CD4-positive, alpha-beta T cell treated with Interleukin-2 at 100 ng/mL for 4 hours (primary cell): ENCODE measurements at places on chromosomes 2 and 18.

GRCh38 chr2:235160281-235160810, 208.5 kb downstream of the SH3BP4 start:
- no peak for DNase-seq

DNA sequence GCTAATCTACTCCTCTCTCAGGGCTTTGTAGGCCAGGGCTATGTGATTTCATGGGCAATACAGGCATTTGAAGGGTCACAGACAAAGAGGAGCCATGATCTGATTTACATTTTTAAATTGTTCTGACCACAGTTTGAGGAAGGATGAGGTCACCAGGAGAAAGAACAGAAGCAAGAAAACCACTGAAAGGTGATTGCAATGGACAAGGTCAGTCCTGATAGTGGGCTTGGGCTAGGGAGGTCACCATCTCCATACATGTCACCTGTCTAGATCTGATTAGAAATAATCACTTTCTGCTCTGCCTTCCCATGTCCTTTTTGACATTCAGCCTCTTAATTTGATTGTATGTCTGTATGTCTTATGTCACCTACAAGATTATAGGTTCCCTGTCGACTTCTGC, 248.9 kb upstream of the CWC22 start:
- DNase-seq: no peak

DNA sequence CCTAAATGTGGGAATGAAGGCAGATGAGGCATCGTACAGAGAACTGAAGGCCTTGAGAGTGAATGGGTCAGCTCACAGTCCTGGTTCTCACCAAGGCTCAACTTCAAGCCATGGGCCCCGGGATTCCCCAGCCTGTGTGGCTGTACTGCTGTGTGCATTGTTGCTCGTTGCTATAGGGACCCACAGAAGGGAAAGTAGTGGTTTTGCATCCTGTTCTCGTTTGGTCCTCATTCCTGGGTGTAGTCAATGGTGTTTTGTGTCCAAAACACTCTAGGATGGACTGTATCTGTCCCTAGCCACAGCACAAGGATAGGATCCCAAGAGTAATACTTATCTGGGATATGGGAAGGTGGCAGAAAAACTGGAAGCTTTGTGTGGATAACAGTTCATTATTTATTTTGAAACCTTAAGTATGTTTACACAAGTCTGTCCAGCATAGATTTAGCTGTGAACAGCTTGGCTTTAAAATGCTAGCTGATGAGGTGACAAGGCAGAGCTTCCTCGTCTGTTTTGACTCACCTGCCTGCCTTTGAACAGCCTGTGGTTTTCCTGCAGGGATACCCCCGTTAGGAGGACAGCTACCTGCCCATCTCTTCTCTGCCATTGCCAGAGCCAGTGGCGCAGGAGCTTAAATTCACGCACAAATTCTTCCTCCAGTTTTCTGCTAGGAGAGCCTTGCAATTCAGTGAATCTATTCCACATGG, 85.0 kb downstream of the WDSUB1 start:
- peak; percentile 40 for DNase-seq

DNA sequence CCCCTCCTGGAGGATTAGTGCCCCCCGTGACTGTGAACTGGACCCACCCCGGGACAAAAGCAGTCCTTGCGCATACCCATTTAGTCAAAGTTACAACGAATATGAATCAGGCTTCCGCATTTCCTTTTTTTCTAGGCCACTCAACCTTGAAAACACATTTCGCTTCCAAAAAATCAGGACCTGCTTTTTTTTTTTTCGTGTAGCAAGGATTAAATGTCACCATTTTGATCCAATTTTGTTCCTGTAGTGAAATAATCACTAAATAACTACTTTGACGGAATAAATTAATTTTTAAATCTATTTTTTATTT, 464 bp upstream of the FTCDNL1 start:
- DNase-seq: no peak

DNA sequence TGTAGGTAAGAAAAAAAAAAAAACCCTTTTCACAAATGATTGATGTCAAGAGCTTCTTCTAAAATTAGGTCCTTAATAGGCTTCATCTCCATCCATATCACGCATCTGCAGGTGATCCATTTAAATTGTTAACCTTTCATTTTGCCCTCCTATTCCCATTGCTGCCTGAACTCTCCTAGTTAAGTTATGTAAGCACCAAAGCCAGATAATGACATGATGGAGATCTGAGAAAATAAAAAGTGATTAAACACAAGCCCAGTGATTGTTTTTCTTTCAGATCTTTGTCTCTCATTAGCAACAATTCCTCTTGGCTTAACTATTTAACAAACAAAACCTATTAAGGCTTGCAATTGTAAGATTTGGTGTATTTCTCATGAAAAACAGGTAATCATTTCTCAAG, 20.0 kb downstream of the LANCL1 start:
- DNase-seq: no peak

- DNase-seq: no peak
These were observed 194.6 kb downstream of the GPD2 start for GRCh38 chr2:156630579-156631337.

DNA sequence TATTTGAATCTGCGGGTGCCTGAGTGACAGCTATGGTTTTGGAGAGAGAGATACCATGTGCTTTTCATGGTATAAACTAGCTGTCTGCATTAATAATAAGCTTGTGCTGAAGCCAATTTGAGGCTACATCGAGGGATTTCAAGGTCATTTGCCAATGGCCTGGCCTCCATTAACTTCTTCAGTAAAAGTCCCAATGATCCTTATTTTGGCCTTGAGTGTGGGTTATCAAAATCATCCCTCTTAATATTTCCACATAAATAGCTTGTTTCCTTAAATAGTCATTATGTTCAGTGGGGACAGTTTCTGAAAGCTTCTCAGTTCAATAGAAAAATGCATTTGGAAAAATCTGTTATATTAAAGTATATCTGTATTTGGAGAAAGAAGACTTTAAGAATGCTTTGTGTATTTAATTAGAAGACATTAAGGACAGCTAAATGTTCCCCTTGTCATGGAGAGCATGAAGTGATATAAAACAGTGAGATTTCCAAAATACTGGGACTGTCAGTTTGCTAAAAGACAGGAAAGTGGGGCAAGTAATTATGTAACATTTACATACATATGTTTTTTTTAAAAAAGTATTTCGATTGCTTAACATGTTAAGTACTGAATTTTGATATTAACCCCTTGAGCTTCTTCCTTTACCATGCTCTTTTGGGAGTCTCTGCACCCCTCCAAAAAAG, 355.5 kb upstream of the ZEB2 start:
- DNase-seq: no peak

GRCh38 chr2:26245810-26246209, 1.1 kb downstream of the HADHB start:
- no peak for DNase-seq

- no peak for DNase-seq
These were observed 161.8 kb downstream of the DYSF start for GRCh38 chr2:71614976-71615766.

- no peak for DNase-seq
These were observed 28.5 kb upstream of the AQP4 start for GRCh38 chr18:26893996-26894395.

GRCh38 chr18:52588931-52589330, 248.9 kb downstream of the DCC start:
- DNase-seq: no peak

- no peak for DNase-seq
These were observed 37.9 kb upstream of the PKDCC start for GRCh38 chr2:42009657-42010580.

DNA sequence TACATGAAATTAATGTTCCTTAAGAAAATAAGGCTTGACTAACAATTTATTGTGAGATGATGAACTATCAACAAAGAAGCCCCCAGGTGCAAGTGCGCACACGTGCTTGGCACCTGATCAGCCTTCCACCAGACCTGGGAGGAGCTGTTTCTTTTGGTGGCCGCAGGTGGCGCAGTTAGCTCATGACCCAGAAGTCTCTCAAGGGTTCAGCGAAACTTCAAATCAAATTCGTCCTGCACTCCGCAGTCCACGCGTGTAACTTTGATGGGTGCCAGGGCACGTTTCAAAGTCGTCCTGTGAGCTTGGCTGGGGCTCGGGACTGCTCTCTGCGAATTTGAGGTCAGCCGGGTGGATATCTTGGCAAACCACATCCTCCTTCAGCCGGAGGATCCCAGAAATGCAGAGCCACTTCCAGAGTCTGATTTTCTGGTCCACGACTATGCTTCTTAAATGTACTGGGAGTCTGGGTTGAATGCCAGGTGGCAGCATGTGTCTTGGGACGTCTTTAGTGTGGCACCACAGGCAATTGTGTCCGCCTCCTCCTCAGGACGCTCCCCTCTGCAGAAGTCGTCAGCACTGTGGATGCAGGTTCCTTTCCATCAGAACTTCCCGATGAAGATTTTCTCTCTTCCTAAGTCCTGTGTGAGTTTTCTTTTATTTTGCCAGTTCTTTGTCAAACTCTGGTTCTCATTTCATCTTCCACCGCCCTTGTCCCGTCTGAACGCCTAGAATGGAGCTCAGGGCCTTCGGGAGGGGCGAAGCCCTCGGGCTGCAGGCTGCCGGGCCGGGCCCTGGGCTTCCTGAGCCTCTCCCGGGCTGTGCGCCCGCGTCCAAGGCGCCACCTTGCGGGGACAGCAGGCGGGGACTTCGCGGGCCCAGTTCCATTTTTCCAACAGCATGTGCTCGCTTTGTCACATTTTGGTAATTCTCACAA, 61.3 kb upstream of the RAPGEF4 start:
- DNase-seq: peak; percentile 24
